ENCODE measurements at places on chromosomes 2 and 18.

- DNase-seq: no peak
These were observed 184.5 kb upstream of the VRK2 start for GRCh38 chr2:57862153-57862552.

- no peak for DNase-seq
These were observed 99.8 kb downstream of the CAPN13 start for GRCh38 chr2:30707304-30707903.

- DNase-seq: no peak
These were observed 91.0 kb downstream of the TMEM185B start for GRCh38 chr2:120132190-120132589.

GRCh38 chr18:28890791-28891190 is 713.9 kb upstream of the CDH2 start:
- DNase-seq: no peak

DNA sequence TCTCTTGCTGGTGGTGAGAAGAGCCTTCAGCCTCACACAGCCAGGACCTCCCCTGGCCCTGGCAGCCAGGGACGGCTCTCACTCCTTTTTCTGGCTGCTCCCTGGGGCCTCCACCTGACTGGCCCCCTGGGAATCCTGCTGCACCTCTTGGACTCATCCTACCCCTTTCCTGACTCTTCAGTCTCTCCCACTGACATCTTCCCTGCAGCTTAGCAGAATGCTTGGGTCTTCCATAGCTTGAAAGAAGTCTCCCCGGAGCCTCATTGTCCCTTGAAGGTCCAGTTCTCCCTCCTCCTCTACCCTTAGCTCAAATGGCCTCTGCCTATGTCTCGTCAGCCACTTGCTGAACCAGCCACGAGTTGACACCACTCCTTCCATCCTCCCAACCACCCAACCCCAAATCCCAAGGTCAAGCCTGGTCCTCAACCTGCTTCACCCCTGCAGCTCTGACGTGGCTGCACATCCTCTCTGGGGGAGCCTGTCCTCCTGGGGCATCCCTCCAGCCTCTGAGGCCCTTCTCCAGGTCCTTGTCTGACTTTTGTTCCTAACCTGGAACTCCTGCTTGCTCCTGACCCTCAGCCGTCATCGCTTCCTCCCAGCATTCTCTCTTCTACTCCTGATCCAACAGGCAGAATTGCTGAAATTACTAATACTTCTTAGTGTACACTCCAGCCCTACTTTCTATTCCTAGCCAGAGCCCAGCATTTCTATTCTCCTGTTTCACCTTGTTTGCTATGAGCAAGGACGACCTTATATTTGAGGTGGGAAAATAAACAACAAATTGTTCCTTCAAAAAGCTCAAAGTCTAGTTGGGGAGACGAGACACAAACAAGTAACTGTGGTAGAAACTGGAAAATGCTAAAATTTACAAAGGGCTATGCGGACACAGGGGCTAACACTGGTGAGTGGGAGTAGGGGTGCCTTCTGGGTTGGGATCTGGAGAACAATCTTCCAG is 68.7 kb upstream of the MGAT4A start:
- no peak for DNase-seq

GRCh38 chr2:36361396-36361795 is 5.8 kb downstream of the CRIM1 start:
- DNase-seq: no peak

- peak; percentile 78 for DNase-seq
These were observed 14.5 kb downstream of the PDCD1 start for GRCh38 chr2:241844066-241844728.

- DNase-seq: no peak
These were observed at the start of gene PARD3B for GRCh38 chr2:204544961-204545860. Gene PARD3B (plus strand): TSS chr2:204545475. CDS start chr2:204546000, 525 bp downstream.

DNA sequence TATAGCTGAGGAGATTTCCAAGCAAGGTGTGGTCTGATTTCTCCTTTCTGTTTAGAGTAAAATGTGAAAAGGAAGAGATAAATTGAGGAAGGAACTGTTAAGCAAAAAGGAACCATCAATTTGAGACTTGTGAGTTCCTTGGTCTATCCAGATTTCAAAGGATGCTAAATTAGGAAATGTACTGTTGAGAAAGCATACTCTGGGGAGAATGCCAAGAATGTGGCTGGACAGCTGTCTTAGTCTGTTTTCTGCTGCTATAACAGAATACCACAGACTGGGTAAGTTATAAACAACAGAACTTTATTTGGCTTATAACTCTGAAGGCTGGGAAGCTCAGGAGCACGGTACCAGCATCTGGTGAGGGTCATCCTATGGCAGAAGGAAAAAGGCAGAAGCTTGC is 1097.2 kb downstream of the TDRD15 start:
- DNase-seq: no peak

GRCh38 chr2:64283641-64284361 is 139.6 kb upstream of the PELI1 start:
- DNase-seq: no peak

- DNase-seq: no peak
These were observed 89.7 kb upstream of the ST6GAL2 start for GRCh38 chr2:106975641-106976040.

DNA sequence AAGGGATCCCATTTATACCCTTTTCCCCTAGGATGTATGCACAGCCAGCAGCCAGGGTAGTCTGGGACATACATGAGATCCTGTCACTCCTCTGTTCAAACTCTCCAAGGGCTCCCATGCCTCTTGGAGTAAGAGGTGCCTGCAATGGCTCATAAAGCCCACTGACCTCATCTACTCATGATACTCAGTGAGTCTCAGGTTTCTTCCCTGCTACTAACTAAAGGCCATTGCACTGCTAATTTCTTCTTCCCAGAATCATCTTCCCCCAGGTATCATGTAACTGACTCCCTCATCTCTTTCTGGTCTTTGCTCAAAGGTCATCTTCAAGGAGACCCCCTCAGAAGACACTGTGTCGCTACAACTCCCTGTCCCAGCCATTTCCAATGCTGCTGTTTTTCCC is 68.2 kb downstream of the CCBE1 start:
- DNase-seq: no peak
